ENCODE measurements at places on chromosomes 5 and 9.

- DNase-seq: peak; percentile 26
Observed at GRCh38 chr9:96382839-96383164, 709 bp downstream of the SLC35D2 start.

DNA sequence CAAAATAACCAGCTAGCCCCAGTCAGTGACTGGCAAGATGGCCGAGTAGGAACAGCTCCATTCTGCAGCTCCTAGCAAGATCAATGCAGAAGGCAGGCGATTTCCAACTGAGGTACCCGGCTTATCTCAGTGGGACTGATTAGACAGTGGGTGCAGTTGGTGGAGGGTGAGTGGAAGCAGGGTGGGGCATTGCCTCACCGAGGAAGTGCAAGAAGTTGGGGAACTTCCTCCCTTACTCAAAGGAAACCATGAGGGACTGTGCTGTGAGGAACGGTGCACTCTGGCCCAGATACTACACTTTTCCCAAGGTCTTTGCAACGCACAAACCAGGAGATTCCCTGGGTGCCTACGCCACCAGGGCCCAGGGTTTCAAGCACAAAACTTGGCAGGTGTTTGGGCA is 9.6 kb upstream of the BTNL8 start:
- no peak for DNase-seq

GRCh38 chr9:120783602-120784047 is 9.6 kb downstream of the FBXW2 start:
- no peak for DNase-seq

DNA sequence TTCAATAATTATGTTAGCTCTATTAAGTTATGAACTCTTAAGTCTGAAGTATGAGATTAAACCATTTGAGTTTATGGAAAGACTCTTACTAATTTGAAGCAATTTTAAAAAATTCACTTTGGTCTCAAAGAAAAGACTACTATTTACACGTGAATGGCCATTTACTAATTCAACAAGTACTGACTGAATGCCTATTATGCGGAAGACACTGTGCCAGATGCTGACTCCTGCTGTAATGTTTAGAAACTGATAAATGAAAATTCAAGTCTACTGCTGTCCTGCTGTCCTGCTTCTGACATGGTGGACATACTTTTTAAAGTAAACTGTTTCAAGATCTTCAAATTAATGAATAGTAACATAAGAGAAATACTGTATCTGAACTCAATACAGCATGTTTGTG is 116.2 kb downstream of the MPDZ start:
- DNase-seq: no peak

- no peak for DNase-seq
Observed at GRCh38 chr9:113668061-113668460, 204.5 kb downstream of the RGS3 start.

- DNase-seq: no peak
Observed at GRCh38 chr5:158020555-158021418, 161.8 kb upstream of the CLINT1 start.

GRCh38 chr5:102375272-102375671 is 79.2 kb upstream of the SLCO4C1 start:
- DNase-seq: no peak

DNA sequence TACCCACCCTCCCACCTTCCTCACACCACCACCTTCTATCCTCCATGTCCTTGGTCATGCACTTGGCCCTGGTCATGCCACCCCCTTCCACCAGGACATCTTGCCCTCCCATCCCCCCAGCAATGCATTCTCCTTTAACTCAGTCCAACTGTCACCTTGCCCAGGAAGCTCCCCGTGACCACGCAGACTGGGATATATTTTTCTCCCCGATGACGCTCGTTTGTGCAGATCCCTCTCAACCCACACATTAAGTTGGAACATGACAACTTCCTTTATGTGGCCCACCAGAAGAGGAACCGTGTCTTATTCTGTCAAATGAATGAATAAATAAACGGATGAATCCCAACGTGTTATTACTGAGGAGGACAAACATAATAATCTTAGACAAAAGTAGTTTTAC is 82.8 kb upstream of the TAS2R1 start:
- no peak for DNase-seq

- no peak for DNase-seq
Observed at GRCh38 chr9:126328407-126328806, 1.8 kb downstream of the MVB12B start.

- DNase-seq: no peak
Observed at GRCh38 chr9:1320051-1320557, 269.9 kb downstream of the DMRT2 start.

DNA sequence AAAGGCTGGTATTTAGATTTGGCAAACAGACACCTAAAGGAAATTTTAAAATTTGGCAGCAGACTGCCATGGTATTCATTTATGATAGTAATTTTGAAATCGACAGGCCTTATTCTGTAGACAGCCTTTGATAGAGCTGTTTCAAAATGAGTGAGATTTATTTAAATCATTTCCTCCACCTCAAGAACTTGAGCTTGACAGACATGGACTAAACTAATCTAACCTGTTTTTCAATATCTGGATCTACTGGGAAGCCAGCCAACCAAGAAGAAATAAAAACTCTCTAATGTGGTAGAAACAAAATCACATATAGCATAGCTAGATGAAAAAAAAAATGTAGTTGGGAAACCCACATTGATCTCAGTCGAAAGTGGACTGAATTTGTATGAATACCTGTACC is 56.9 kb upstream of the RASA1 start:
- no peak for DNase-seq

- DNase-seq: no peak
Observed at GRCh38 chr5:168833383-168833782, 254.2 kb upstream of the PANK3 start.

DNA sequence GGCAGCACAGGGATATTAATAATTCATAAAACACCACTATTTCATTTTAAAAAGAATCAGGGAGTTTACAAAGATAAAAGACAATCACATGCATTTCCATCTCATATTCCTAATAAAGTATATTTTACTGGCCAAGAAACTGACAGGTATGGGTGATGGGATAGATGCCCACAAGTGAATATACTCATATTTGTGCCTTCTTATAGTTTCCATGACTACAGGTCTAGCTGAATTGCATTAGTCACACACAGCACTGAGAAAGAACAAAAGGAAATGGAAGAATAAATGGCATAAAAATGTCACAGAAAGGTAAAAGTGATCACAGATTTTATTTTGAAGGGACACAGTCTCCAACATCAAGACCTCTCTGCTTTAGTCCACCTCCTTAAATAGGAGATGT is 193.5 kb downstream of the PLK2 start:
- no peak for DNase-seq

DNA sequence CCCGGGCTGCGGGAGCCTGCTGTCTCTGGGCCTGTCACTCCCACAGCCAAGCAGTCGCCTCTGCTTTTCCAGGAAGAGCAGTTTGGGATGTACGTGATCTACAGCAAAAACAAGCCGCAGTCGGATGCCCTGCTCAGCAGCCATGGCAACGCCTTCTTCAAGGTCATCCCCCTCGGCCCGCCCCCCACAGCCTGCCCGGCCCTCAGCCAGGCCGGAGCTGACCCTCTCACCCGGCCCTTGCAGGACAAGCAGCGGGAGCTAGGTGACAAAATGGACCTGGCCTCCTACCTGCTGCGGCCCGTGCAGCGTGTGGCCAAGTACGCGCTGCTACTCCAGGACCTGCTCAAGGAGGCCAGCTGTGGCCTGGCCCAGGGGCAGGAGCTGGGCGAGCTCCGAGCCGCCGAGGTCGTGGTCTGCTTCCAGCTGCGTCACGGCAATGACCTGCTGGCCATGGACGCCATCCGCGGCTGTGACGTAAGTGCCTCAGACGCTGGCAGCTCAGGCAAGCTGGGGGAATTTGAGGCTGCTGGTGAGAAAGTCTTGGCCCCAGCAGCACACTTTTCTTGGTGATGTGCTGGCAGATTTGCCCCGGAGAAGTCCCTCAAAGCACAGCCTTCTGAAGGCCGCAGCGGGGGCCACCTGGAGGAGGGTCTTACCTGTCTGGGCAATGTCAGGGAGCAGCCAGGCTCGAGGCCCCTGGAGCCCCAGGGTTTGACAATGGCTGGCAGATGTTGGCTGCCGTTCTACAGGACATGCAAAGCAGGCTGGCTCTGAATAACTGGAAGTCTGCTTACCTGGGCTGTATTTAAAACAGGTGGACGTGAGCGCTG is 20.1 kb upstream of the LRRC14B start:
- DNase-seq: no peak

GRCh38 chr9:109409773-109410397 is 88.2 kb downstream of the PTPN3 start:
- DNase-seq: no peak

- DNase-seq: no peak
Observed at GRCh38 chr9:6852243-6852963, 94.6 kb downstream of the KDM4C start.

DNA sequence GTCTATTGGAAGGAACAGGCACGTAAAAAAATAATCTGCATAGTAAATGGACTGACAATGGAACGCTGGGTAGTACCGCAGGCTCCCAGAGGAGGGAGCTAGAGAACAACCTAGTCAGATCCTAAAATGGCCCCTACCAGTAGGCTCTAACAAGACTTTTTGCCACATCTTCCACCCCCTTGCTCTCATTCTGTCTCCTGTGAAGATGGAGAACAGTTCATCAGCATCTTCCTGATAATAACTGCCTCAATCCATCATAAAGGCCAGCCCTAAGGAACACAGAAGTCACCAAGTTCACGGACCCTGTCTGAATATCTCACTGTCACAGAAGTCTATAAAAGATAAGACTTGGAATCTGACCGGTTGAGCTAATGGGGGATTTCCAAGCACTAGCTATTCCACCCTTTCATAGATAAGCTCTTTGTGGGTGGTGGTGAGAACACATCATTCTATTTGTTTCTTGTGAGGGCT is 133.4 kb downstream of the SLC1A3 start:
- DNase-seq: peak; percentile 40

DNA sequence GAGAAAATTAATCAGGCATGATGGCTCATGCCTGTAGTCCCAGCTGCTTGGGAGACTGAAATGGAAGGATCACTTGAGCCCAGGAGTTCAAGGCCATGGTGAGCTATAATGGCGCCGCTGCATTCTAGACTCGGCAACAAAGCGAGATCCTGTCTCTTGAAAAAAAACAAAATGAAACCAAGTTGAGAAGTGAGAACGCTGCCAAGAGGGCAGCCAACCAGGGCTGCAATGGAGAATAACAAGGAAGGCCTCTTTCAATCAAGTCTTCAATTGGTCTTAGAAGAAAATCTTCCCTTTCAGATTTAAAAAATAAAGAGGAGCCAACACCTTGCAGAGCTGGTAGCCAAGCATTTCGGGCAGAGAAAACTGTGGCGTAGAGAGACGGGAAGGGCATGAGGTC is 14.7 kb downstream of the KIAA1958 start:
- no peak for DNase-seq

GRCh38 chr5:15806613-15807012 is 306.6 kb downstream of the FBXL7 start:
- no peak for DNase-seq

- DNase-seq: no peak
Observed at GRCh38 chr5:5480481-5481111, 58.1 kb downstream of the ICE1 start.

GRCh38 chr5:152051499-152052454 is 127.1 kb upstream of the GLRA1 start:
- DNase-seq: no peak

DNA sequence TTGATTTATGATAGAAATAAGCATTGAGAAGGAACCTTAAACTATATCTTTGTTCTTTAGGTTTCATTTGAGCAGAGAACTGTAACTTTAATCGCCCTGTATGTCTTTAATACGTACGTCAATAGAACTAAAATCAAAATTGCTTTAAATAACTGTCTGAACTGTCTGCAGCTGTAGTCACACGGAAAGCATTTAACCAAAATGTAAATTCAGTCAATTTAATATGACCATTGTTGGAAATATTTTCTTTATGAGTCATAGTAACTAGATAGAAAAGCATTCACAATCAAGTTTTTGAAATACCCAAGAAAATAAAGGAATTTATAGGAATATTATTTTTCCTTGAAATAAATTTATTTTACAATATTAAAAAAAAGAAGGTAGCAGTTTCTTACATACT is 157.1 kb upstream of the CDH6 start:
- no peak for DNase-seq

GRCh38 chr9:36165826-36166167 is 3.4 kb upstream of the CCIN start:
- no peak for DNase-seq

- no peak for DNase-seq
Observed at GRCh38 chr9:108150736-108151586, 661.4 kb upstream of the KLF4 start.

DNA sequence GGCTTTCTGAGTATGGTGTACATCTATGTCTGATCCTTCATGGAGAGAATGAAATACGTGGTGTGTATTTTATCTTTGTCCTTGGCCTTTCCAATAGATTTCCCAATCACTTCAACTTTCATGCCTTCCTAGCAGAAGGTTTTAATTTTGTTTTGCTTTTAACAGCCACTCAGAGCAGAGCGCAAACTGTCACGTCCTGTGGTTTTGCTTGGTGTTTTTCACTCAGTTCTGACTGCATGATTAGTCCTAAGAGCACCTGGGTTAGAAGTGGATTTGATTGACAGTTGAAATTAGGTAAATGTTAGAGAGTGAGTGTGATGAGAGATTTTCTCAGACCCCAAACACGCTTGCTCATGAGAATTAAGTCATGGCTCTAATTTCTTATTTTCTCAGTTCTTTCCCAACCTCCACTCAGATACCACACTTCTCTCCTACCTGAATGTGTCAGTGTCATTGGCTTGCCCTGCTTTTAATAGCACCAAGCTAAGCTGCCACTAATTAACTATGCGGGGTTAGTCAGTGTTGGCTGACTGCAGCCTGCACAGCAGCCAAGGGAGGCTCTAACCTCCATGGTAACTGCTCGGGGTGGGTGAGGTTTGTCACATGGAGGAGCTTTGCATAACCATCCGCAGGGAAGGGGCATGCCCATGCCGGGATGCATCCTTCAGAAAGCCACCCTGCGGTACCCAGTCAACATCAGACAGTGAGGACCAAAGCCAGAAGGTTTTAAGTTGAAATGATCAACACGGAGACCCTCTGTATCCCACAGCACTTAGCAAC is 173.4 kb downstream of the NR3C1 start:
- DNase-seq: peak; percentile 75

DNA sequence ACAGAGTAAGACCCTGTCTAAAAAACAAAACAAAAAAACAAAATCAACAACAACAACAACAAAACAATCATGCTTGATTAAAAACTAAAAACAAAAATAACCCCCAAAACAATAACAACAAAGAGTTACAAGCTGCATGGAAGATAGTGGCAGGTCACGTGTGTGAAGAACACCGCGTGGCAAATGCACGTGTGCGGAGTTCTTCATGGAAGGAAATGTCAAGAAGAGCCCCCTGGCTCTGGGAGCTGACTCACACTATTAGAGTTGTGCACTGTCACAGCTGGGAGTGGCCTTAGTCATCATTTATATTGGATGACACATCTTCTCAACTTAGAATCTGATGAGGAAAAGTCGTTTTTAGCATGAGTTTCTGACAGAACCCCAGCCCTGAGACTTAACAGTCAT is 110.5 kb downstream of the JMY start:
- DNase-seq: no peak

DNA sequence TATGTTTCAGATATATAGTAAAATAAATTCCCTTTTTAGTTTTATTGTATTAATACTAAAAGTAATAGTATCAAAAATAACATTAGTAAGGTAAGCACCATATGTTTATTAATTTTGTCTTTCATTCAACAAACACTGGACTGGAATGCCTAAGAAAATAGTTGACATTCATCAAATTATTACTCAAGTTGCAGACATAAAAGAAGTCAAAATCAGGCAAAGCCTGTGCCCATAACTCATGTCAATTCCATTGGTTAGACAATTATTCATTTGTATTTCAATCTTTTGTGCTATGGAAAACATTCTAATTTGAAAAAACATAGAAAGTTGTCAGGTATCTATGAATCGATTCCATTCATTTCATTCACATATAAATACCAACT is 158.9 kb downstream of the CEMIP2 start:
- DNase-seq: no peak

- no peak for DNase-seq
Observed at GRCh38 chr9:25381141-25381540, 297.1 kb downstream of the TUSC1 start.
